ENCODE measurements at places on chromosomes 16 and 17.

DNA sequence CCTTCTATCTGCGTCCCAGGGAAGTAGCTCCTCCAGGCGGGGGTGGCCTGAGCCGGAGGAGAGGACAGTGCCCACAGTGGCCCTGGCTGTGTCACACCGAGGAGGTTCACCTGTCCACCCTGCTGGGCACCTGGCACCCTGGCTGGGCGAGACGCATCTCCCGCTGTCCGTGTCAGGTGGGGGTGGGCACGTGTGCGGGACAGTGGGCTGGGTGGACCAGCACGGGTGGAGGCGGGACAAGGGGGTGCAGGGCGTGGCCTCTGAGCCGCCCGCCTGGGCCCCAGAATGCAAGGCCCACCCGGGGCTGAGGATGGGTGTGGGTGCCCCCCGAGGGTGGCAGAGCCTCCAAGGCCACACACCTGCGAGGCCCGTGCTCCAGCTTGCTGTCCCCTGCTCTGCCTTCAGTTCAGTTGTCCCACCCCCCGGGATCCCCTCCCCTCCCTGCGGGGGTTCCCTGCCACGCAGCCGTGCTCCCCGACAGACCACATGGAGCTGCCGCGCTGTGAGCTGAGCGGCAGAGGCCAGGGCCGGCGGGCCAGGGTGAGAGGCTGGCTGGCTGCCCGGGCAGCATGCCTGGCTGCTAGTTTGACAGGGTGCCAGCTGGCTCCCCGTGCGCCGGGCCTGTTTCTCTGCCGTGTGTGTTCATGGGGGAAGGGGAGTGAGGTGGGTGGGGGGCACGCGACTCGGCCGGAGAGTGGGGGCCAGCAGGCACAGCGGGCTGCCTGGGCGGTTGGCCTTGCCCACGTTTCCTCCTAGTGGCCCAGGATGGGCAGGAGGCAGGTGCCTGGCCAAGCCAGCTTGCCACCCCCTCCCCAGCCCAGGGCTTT is 33.9 kb downstream of the BAHCC1 start:
- peak; percentile 78 for DNase-seq

DNA sequence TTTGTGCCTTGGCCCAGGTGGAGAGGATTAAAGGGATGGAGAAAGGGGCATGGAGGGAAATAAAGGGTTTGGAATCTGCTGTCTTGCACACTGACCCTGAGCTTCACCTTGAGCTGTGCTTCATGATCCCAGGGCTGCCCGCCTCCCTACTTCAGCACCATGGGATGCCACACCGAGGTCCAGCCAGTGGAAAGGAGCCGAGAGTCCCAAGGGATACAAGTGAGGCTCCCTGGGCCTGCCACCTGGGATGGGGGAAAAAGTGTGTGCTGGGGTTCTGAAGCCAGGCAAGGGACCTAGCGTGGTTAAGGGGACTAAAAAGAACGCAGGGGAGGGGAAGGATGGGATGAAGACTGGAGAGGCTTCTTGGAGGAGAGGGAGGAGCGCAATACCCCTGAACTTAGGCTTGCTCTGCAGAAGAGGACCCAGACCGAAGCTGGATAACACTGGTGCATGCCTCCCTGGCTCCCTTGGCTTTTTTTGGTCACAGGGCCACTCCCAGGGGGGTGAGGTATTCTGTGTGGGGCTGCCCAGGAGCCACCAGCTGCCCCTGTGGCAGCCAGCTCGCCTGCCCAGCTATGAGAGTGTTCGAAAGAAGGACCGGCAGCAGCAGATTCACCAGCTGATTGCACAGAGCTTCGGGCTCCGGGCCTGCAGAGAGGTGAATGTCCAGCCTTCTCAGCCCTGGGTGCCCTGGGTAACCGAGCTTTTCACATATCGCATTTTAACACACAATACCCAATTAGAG is 7.2 kb downstream of the MRPL27 start:
- no peak for DNase-seq

- peak; percentile 14 for DNase-seq
Observed at GRCh38 chr16:30526137-30526822, at the start of gene ZNF768. Gene ZNF768, minus strand, starts transcription at chr16:30526566. Its CDS starts 153 bp downstream, at chr16:30526413.

DNA sequence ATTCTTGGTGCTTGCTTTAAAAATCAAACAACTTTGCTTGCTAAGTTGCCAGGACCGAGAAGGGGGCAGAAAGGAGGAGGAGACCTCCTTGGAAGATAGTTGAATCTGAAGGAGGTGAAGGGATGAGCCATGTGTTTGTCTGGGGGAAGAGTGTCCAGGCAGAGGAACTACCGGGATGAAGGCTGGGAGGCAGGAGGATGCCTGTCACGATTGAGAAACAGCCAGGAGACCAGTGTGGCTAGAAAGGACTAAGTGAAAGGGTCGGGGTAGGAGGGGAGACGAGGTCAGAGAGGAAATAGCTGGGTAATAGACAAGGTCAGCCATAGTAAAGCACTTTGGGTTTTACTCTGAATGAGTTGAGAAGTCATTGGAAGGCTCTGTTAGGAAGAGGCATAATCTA is 38.9 kb upstream of the CSNK2A2 start:
- peak; percentile 2 for DNase-seq

DNA sequence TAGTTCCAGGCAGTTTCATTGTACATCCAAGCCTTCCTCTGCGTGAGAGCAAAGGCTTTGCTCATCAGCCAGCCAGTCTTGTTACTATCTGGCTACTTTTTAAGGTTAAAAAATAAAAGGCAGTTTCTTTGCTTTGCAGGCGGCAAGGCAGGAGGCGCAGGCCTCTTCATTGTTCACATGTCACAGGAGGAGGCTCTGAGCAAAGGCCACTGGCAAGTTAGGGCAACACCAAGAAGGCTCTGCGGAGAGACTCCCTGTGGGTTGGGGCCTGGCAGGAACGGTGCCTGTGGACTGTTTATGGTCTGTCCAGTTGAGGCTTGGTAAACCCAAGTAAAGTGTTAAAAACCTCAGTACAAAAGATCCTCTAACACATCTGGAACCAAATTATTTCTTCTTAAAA is 3.9 kb upstream of the NT5C start:
- DNase-seq: no peak

DNA sequence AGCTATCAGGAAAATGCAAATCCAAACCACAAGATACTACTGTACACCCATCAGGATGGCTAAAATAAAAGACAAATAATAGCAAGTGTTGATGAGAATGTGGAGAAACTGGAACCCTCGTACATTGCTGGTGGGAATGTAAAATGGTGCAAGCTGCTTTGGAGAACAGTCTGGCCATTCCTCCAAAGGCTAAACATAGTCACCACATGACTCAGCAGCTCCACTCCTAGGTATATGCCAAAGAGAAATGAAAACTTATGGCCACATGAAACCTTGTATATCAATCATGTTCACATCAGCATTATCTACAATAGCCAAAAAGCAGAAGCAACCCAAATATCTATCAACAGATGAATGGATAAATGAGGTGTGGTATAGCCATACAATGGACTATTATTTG is 28.5 kb downstream of the VAC14 start:
- DNase-seq: no peak

DNA sequence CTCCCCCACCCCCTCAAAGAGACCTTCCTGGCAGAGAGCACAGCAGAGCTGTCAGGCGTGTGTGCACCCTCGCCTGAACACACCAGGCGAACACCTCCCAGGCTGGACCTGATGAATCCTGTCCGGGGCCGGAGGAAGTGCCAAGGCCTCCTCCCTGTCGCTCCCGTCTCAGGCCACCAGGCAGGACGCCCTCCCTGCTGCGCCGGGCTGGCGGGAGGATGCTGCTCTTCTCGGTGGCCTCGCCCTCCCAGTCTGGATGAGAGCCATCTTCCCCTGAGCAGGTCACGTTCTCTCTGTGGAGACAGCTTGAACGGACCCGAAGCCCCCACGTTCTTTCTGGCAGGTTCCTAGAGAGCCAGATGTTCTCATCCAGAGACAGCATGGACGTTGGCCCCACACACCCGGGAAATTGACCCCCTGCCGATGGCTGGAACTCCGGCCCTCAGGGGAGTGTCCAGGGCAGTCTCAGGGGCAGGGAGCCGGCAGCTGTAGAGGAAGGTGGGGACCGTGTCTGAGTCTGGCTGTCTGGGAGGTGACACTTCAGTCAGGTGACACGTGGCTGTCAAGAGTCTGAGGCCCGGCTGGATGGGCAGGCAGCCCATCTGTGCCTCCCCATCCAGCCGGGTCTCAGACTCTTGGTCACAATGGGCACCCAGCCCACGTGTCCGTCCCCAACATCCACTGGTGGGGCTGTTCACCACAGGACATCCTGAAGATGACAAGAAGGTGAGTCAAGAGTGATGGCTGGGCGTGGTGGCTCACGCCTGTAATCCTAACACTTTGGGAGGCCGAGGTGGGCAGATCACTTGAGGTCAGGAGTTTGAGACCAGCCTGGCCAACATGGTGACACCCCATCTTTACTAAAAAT is 5.0 kb upstream of the TIMP2 start:
- no peak for DNase-seq

- DNase-seq: peak; percentile 72
Observed at GRCh38 chr17:72118335-72119076, 2.3 kb upstream of the SOX9 start.

DNA sequence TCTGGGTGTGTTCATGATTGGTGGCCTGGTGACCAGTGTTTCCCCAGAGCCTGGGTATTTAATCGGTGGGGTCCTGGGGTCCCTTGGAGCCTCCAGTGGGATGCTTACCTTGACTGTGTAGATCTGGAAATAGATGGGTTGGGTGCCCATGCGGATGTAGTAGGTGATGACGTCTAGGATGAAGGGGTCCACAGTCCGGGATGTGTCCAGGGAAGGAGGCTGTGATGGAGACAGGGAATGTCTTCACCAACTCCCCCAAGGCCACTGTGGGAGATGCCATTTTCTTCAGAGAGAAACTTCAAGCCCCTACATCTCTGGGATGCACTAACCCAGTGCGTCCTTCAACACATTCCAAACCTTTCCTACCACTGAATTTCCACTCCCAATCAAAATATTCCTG is 24.1 kb upstream of the MFSD6L start:
- DNase-seq: no peak

DNA sequence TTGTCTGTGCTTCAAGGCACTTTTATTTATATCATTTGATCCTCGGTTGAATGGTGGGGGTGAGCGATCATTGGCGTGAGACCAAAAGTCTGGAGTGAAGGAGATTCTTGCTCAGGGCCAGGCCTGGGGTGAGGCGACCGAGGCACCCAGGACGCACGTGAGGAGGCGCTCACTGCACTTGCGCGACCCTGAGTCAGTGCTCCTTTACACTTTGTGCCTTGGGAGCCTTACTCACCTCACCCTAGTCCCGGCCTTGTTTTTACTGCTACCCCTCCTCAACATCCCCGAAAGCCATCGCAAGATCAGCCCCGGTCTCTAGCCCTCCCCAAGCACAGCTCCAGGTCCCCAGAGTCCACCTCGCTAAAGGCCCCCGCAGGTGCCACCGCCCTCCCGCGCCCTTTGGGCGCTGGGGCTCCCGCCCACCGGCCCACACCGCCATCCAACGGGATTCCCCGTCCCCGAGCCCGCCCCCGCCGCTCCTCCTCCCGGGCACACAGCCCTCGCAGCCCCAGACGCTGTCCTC is 496 bp downstream of the EZH1 start:
- DNase-seq: peak; percentile 64

DNA sequence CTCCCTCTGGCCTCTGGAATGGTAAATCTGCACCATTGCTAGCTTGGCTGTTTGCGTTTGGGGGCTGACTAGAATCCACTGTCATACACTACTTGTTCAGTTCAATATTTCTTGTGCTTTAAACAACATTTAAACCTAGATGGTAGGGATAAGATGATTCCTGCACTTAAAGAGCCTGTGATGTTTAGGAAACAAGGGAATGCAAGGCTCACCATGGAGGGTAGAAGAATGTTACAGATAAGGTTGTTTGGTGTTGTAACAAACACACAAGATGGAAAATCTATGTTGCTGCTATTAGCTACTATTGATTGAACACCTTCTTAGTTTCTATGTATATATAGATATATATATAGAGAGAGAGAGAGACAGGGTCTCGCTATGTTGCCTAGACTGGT is 31.4 kb downstream of the YPEL2 start:
- no peak for DNase-seq

- DNase-seq: peak; percentile 38
Observed at GRCh38 chr16:4982056-4982867, 24.1 kb downstream of the SEC14L5 start.

DNA sequence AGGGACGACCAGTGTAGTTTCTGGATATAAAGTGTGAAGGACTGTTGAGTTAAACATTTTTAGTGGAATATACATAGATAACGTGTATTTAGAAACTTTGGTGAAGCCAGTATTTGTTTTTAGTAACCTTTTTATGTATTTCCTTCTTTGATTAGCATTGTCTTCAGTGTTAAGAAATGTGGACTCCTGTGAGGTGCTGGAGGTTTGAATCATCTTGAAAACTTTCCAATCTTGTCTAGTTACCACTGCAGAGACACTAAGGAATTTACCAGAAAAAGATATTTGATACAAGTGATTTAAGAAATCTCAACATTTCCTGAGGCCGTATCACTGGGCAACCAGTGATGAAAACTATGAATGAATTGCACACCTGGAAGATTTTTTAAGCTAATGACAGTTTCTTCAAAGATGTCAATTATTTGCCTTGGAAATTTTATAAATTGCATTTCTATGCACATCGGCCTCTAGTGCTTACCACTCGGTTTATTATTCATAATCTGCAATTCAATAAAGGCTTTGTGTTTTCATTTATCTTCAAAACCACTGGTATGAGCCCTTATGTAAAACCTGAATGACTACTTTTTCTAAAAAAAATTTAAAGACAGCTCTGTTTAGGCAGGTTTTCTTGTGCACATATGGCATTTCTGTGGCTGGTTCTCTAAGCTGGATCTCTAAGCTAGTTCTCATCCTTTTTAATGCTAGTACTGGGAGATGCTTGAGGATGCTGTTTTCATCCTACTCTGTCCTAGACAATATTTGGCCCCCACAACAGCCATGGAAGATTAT is 31.4 kb upstream of the ADCY7 start:
- no peak for DNase-seq

DNA sequence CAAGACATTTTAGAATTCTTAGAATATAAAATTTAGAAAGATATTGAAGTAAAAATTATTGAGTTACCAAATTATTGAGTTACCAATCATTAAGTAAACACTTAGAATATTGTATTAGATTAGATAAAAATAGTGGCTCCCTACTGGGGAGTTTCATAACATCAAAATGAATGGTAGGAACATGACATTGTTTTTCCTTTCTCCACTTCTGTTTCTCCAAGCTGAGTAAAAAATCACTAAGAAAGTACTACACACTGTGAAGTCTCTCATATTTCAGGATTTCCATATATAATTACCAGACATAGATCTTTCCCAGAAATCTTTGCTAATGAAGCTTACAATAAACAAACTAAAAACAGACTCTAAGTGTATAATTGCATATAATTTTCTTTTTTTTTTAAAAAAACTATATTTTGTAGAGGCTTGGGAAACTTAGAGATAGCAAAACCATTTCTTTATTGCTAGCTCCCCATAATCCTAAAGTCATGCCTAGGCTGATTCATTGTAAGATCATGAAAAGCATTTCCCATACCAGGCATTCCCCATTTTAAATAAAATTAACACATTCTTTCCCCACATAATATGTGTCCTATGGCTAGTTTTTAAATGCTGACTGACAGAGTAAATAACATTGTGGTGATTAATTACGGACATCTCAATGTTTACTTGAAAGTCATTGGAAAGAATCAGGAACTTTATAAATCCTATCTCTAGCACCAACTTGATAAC is 1408.7 kb upstream of the GOT2 start:
- DNase-seq: no peak
